Adipose tissue (tissue), 3 donors: ENCODE measurements at places on chromosomes 4 and X. TPM values are rescaled to one million over a fixed set of nuclear protein-coding genes. Genes with fewer than 3 reads are reported as not detected.

The MAGEA1 gene
- not detected for polyA plus RNA-seq

The UFSP2 gene
- 25.7 TPM for polyA plus RNA-seq

The PRR32 gene
- polyA plus RNA-seq, result not detected

The ARR3 gene
- not detected for polyA plus RNA-seq

The TCEAL3 gene
- polyA plus RNA-seq, result 104 TPM

The PTTG2 gene
- polyA plus RNA-seq, result not detected

The BEX1 gene
- 22.1 TPM for polyA plus RNA-seq

The RGN gene
- 10.0 TPM for polyA plus RNA-seq

The MSX1 gene
- polyA plus RNA-seq, result 14.7 TPM

The GABRA4 gene
- polyA plus RNA-seq, result not detected

The GK gene
- polyA plus RNA-seq, result 3.4 TPM

The RXFP1 gene
- 0.07 TPM for polyA plus RNA-seq

The MSMO1 gene
- polyA plus RNA-seq, result 14.8 TPM

The FGG gene
- polyA plus RNA-seq, result 0.30 TPM

The TRPC3 gene
- 0.08 TPM for polyA plus RNA-seq

The GAGE13 gene
- not detected for polyA plus RNA-seq

The TAB3 gene
- 9.9 TPM for polyA plus RNA-seq

The PRSS12 gene
- polyA plus RNA-seq, result 6.0 TPM

The SULT1B1 gene
- 0.26 TPM for polyA plus RNA-seq

The GABRE gene
- polyA plus RNA-seq, result 7.1 TPM

The CLTRN gene
- polyA plus RNA-seq, result 0.51 TPM

The SATL1 gene
- polyA plus RNA-seq, result not detected

The REELD1 gene
- 0.24 TPM for polyA plus RNA-seq

The CT45A1 gene
- not detected for polyA plus RNA-seq

The CXCL3 gene
- polyA plus RNA-seq, result 4.4 TPM

The ACE2 gene
- 1.7 TPM for polyA plus RNA-seq

The AGTR2 gene
- 0.03 TPM for polyA plus RNA-seq

The PCYT1B gene
- 0.22 TPM for polyA plus RNA-seq

The SLC6A8 gene
- polyA plus RNA-seq, result 61.0 TPM

The MTMR8 gene
- polyA plus RNA-seq, result 0.90 TPM

The DDX60 gene
- polyA plus RNA-seq, result 4.3 TPM

The ANK2 gene
- 26.1 TPM for polyA plus RNA-seq

The TNIP3 gene
- not detected for polyA plus RNA-seq

The PASD1 gene
- not detected for polyA plus RNA-seq

The HTN1 gene
- polyA plus RNA-seq, result not detected

The LNX1 gene
- 11.2 TPM for polyA plus RNA-seq

The CTAG2 gene
- polyA plus RNA-seq, result not detected

The SMIM10 gene
- polyA plus RNA-seq, result 2.9 TPM

The PRRG3 gene
- polyA plus RNA-seq, result 0.03 TPM

The SCML2 gene
- polyA plus RNA-seq, result 0.67 TPM

The STPG2 gene
- 0.04 TPM for polyA plus RNA-seq

The RIPPLY1 gene
- polyA plus RNA-seq, result not detected

The TFDP3 gene
- not detected for polyA plus RNA-seq

The NXF3 gene
- 0.03 TPM for polyA plus RNA-seq

The ABHD18 gene
- polyA plus RNA-seq, result 4.4 TPM

The NLGN3 gene
- polyA plus RNA-seq, result 0.49 TPM

The ELOVL6 gene
- 4.3 TPM for polyA plus RNA-seq

The AFM gene
- polyA plus RNA-seq, result not detected

The HSFX3 gene
- not detected for polyA plus RNA-seq

The ARHGAP6 gene
- polyA plus RNA-seq, result 7.8 TPM

The SORBS2 gene
- 15.0 TPM for polyA plus RNA-seq

The VEGFD gene
- 16.8 TPM for polyA plus RNA-seq
